ENCODE measurements at places on chromosomes 7 and 10.

- no peak for DNase-seq
These were observed 84.6 kb upstream of the DLX6 start for GRCh38 chr7:96920713-96921112.

- no peak for DNase-seq
These were observed 41.3 kb downstream of the SH3PXD2A start for GRCh38 chr10:103814105-103814504.

- DNase-seq, result no peak
These were observed 113.8 kb upstream of the COL1A2 start for GRCh38 chr7:94280851-94281250.

- no peak for DNase-seq
These were observed 648.0 kb upstream of the IGFBP3 start for GRCh38 chr7:46569133-46569465.

DNA sequence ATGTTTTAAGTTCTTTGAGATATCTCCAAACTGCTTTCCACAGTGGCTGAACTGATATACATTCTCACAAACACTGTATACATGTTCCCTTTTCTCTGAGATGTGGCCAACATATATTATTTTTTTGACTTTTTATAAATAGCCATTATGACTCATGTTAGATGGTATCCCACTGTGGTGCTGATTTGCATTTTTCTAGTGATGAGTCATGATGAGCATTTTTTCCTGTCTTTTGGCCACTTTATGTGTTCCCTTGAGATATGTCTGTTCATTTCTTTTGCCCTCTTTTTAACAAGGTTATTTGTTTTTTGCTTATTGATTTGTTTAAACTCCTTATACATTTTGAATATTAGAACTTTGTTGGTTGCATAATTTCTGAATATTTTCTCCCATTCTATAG is 1055.1 kb downstream of the NXPH1 start:
- no peak for DNase-seq

DNA sequence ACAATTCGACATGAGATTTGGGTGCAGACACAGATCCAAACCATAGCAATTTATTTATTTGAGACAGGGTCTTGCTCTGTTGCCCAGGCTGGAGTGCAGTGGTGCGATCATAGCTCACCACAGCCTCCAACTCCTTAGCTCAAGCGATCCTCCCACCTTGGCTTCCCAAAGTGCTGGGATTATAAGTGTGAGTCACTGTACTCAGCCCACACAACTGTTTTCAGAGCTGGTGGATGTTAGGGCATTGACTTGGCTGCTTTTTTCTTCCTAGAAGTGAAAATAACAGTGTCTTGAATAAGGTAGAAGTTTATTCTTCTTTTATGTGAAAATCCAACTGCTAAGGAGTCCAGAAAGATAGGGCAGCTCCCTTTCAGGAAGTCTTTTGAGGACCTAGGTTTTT is 132.1 kb downstream of the CCDC3 start:
- DNase-seq, result no peak

- no peak for DNase-seq
These were observed 67.3 kb upstream of the DNAJB6 start for GRCh38 chr7:157269341-157270059.

GRCh38 chr10:28925121-28925663 is 247.9 kb downstream of the BAMBI start:
- DNase-seq, result no peak

- no peak for DNase-seq
These were observed 500.9 kb downstream of the ARL4A start for GRCh38 chr7:13188236-13188805.

GRCh38 chr10:1577373-1577770 is 160.0 kb downstream of the ADARB2 start:
- no peak for DNase-seq

DNA sequence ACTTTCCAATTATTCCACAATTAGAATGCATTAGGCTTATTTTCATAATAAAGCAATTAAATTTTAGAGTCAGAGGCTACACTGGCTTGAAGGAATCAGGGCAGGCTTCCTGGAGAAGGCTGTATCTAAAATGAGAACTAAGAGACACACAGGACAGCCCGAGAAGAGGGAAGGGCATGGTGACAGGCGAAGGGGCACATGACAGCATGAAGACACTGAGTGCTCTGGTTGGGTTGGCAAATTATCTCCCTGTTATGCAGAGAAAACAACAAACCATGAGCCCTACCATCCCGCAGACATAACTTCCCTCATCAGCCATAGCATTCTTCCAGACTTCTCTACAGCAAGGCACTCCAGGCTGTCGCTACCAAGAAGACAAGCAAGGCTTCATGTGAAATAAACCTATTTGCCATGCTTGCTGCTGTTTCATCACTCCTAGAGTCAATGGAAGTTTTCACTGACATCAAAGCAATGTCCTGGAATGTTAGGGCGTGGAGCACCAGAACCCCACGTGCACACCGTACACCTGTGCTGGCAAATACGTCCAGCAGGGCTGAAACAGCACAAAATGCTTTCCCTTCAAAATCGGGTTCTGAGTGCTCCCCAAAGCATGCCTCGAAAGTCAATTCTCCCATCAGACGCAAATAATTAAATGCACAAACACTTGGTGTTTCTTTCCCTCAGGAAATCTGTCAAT is 21.3 kb downstream of the VOPP1 start:
- no peak for DNase-seq

GRCh38 chr10:61857746-61858145 is 43.8 kb upstream of the ARID5B start:
- DNase-seq, result no peak

- no peak for DNase-seq
These were observed 53.7 kb downstream of the CAV1 start for GRCh38 chr7:116578526-116578925.

- DNase-seq, result no peak
These were observed 324.3 kb downstream of the ZNF716 start for GRCh38 chr7:57774300-57774699.

- no peak for DNase-seq
These were observed 58.6 kb upstream of the PRSS1 start for GRCh38 chr7:142690554-142691182.

GRCh38 chr7:32479574-32480200 is 10.5 kb downstream of the LSM5 start:
- DNase-seq, result peak; percentile 23

DNA sequence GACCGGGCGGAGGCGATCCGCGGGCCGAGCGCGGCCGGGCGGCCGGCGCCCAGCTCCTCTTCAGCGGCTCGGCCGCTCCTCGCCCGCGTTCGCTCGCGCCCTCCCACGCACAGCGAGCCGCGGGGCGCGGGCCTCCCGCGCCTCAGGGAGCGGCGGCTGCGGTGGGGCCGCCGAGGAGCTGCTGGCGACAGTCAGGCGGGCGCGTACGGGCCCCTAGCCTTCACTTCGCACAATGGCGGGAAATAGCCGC is at the start of gene MCMBP:
Gene MCMBP (minus strand): TSS at position 234 of the 250 bp plus-strand sequence. CDS start 259 bp downstream, outside the sequence.
- DNase-seq, result no peak

- no peak for DNase-seq
These were observed 62.3 kb downstream of the TMEM26 start for GRCh38 chr10:61390851-61391250.

- DNase-seq, result no peak
These were observed 86.4 kb downstream of the AUTS2 start for GRCh38 chr7:69684369-69685292.

DNA sequence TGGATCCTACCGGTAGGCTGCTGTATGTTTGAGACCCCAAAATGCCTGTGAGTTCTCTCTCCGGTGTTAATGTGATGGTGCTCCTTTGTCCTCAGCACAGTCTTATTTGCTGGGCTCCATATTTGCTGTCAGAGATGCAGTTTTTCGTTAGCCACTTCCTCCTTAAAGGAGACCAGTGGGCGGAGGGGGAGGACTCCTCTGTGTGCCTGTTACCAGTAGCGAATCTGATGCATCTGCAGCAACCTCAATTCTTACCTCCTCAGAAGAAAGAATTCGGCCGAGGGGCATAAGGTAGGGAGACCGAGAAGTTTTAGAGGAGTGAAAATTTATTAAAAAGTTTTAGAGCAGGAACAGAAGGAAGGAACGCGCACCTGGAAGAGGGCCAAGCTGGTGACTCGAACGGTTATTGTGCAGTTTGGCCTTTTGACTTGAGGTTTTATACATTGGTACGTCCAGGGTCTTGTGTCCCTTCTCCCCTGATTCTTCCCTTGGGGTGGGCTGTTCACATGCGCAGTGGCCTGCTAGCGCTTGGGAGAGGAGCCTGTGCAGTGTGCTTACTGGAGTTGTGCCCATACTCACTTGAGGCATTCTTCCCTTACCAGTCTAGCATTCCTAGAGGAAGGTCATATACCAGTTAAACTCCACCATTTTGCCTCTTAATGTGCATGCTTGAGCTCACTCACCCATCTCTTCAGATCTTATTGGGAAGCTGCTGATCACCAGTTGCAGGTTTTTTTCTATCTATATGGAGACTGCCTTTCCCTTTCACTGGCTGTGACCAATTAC is 49.5 kb downstream of the GNAI1 start:
- DNase-seq, result no peak

DNA sequence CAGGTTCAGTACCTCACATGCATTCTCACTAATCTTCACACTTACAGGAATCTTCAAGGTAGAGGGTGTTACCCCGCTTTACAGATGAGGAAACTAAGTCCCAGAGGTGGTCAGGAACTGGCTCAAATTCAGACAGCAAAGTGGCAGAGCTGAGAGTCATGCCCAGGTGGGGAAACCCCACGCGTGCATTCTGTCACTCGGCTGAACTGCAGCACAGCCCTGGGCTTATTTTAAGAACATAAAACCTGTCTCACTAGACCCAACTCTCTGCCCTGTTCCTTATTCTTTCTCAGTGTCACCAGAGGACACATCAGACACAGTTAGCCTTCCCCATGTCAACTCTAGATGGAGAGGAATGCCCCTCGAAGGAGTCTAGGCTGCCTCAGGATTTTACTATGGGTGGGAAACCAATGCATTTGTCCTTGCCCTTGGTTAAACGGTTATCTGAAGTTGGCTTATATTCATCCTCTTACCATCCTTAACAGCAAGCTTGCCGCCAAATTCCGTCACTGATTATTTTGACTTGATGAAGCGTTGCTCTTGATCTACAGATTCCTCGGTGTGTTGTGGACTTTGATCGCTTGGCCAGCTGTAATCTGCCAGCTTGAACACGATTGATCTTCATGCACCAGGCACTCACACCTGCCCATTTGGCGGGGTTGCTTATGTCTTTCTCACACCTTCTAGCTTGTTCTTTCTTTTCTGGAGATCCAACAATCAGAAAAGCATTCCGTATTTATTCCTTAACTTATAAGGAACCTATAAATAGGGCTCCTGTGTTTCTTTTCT is 627.9 kb downstream of the SDK1 start:
- no peak for DNase-seq

- DNase-seq, result no peak
These were observed 36.7 kb upstream of the LRRC4 start for GRCh38 chr7:128067983-128068382.

DNA sequence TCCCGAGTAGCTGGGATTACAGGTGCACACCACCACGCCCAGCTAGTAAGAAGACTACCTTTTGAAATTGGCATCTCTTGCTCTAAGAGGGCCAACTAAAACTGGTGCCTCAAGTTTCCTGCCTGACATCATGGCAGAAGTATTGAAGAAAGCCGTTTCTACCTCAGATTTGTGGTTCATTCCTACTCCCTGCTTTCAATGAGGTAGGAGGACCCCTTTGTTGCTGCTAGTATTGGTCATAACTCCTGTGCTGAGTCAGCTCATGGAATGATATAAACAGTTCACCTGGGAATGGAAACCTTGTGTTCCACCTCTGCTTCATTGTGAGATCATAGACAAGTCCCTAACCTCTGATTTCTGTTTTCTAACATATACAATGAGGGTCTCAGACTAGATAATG is 82.8 kb downstream of the CDK6 start:
- DNase-seq, result no peak

DNA sequence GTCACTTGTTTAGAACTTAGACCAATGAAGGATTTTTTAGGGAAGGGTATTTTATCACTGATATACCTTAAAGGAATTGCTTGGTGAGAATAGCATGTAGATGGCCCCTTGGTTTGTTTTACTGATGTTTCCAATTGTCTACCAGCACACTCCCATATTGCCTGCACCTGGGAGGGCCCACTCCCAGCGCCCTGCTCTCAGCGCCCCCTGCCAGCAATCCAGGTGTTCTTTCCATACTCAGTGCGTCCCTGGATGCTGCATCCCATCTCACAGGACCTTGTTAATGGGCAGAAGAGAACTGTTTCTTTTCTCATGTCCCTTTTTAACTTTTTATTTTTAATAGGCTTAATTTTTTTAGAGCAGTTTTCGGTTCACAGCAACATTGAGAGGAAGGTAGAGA is 24.1 kb upstream of the SFRP5 start:
- DNase-seq, result no peak

DNA sequence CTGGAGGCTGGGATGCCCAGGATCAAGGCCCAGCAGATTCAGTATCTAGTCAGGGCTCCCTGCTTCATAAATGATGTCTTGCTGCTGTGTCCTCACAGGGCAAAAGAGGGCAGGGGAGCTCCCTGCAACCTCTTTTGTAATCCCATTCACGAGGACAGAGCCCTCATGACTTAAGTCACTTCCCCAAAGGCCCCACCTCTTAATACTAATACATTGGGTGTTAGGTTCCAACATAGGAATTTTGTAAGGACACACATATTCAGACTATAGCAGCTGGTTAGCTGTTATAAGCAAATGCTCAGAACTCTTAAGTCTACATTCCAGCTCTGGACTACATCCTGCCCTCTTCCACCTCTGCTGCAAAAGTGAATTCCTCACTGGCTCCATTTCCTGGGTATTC is 63.0 kb downstream of the VOPP1 start:
- no peak for DNase-seq

- DNase-seq, result no peak
These were observed 634.8 kb downstream of the TYW1 start for GRCh38 chr7:67631476-67631875.

GRCh38 chr10:133099571-133099970 is 11.8 kb downstream of the ADGRA1 start:
- DNase-seq, result no peak

- no peak for DNase-seq
These were observed 999.7 kb downstream of the NRG3 start for GRCh38 chr10:82874671-82875070.

GRCh38 chr7:98900815-98901214 is 22.5 kb downstream of the TRRAP start:
- no peak for DNase-seq

GRCh38 chr7:48760528-48761265 is 163.7 kb upstream of the CDC14C start:
- DNase-seq, result no peak

GRCh38 chr10:77318739-77319138 is 318.9 kb downstream of the KCNMA1 start:
- no peak for DNase-seq
